ENCODE measurements at places on chromosomes 2 and 18. TPM values are rescaled to one million over a fixed set of nuclear protein-coding genes. Genes with fewer than 3 reads are reported as not detected.

The CREG2 gene
- 0.75 TPM for polyA plus RNA-seq

The EML6 gene
- 15.9 TPM for polyA plus RNA-seq

The C1QL2 gene
- polyA plus RNA-seq, result not detected

The MEP1B gene
- polyA plus RNA-seq, result not detected

The CCDC150 gene
- 23.6 TPM for polyA plus RNA-seq

The BBS5 gene
- polyA plus RNA-seq, result 13.0 TPM

Data from left renal pelvis (tissue), 4 donors.